Suppressor macrophage treated with lipopolysaccharide for 4 hours (primary cell): ENCODE measurements at places on chromosomes 13 and 19.

DNA sequence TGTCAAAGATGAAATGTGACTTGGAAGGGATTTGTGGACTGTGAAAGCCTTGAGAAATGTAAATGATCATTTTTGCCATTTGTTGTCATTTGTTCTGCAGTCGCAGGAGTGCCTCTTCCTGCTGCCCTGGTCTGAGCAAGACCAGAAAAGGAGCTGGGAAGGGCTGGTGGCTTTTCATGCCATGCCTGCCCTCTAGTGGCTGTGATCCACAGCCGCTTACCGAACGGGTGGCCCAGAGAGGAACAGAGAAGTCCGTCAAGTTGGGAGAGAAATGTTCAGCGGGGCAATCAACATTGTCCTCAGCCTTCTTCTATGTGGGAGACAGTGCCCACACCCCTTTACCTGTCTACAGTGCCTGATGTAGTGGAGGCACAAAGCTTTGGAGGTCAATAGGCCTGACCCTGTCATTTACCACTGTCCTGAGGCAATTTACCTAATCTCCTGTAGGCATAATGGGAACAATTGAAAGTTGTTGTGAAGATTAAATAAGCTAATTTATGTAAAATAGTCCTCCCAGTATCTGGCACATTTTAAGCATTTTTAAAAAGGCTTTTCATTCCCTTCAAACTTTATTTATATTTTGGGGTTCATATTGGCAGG is 224.5 kb downstream of the B3GLCT start:
- DNase-seq, result peak; percentile 76

DNA sequence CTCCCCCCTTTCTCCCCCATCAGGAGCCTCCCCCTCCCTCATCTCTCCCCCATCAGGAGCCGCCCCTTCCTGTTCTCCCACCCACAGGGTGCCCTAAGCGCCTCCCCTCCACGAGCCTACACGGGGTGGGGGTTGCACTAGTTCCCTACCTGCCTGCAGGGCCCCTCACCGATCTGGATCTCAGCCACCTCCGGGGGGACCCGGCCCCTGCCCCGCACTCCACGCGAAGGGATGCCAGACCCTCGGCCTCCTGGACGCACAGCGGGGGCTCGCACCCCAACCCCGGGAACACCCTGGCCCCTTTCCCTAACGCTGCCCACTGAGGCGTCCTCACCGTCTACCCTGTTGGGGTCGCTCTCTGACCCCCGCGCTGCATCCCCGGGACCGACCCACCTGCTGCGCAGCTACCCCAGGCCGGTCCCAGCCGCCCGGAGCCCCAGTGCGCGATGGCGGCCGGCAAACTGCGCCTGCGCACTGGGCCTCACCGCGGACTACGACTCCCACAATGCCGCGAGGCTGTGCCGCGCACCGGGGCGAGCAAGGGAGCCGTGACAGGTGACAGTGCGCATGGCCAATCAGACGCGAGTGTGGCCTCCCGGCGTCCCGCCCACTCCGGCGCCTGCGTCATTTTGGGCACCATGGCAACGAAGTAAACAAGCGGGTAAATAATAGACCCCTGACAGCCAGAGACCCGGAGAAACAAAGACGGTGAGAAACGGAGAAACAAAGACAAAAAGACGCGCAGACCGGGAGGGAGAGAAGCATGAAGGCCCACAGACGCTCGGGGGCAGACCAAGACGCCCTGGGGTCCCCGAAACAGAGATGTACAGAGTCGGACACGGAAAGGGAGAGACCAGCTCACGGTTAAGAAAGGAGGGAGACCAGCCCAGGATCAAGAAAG is at the start of gene ZSCAN18:
TSS of gene ZSCAN18 (minus strand) at position 451 of the 901 bp plus-strand sequence. CDS start 7,964 bp downstream, outside the sequence.
- peak; percentile 96 for DNase-seq

DNA sequence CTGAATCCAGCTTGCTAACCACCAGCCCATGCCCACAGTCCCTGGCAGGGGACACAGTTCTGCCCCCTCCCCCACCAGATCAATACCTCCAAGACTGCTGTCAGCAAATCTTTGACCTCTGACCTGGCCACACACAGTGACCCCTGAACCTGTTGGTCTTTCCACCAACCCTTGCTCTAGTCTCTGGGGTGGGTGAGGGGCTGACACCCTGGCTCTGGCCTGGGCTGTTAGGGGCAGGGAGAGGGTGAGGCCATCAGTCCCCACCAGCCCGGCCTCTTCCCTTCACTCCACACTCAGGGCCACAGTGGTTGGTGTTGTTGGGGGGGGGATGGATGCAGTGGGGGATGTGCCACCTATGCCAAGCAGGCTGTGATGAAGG is 21.8 kb upstream of the SLC7A10 start:
- no peak for DNase-seq

- no peak for DNase-seq
Observed at GRCh38 chr13:97810152-97810551, 143.3 kb upstream of the IPO5 start.

DNA sequence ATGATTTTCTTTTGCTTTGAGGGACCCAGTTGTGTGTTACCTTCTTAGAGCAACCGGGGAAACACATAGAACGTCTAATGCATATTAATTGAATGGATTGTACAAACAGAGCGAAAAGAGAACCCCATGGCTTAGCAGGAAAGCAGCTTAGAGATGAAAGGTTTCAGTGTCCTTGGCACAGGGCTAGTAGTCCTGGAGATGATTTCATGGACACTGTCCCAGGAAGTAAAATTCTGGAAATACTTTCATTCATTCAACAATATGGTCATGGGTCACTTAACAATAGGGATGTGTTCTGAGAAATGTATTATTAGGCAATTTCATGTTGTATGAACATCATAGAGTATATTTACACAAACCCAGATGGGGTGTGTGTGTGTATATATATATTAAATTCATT is 9.7 kb upstream of the FUT2 start:
- no peak for DNase-seq

- DNase-seq, result no peak
Observed at GRCh38 chr13:71169180-71169579, 697.8 kb downstream of the DACH1 start.

DNA sequence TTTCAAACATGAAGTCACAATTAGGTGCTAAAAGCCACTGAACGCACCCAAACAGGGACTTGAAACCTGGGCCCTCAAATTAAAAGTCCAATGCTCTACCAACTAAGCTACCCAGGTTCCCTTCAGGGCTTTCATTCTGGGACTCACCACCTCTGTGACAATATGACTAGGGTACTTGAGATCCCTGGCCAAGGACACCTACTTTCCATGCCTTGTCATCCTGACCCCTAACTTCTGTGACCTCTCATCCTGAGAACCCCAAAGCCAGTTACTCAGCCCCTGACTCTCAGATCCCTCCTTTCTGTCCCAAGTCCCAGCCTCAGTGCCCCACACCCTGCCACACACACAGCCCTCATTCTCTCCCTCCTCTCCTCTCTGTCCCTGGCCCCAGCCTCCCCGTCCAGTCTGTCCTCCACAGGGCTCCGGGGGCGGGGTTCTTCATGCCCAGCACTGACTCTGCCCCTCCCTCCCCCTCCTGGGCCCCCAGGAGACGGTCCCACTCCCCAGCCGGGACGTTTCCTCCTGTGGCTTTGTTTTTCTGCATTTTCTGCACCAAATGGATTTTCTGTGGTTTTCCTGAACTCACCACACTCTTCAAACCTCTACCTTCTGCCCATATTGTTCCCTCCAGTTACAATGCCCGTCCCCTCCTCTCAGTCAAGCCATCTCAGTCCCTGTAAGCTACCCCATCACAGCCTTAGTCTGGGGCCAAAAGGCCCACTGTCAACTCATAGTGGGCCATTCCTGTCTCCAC is 7.0 kb downstream of the RCN3 start:
- DNase-seq, result no peak

DNA sequence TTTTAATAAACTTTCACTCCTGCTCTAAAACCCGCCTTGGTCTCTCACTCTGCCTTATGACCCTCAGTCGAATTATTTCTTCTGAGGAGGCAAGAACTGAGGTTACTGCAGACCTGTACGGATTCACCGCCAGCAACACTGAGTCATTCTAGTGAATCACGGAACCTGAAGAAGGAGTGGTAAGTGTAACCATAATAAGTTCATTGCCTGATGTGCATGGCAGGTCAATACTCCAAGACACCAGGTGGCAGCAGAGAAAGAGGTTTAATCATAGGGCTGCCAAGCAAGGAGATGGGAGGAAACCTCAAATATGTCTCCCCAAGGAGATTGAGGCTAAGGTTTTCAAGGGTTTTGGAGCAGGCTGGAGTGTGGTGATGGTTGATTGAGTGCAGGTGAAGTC is 204.3 kb upstream of the IPO5 start:
- DNase-seq, result no peak

DNA sequence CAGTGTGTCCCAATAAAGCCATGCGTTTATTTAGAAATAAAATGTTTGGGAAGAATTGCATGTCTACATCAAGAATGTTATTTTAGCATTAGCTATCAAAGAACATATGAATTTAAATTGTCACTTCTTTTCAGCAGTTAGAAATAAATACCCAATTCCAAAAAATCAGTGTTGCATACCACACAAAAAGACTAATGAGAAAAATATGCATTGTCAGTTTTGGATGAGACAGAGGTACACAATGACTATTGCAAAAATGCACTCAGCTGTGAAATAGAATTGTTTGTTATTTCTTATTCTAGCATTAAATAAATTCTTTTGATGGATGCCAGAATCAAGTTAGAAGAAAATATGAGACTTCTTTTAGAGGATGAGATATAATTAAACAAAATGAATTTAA is 833.9 kb downstream of the SLITRK1 start:
- no peak for DNase-seq

- no peak for DNase-seq
Observed at GRCh38 chr19:4844348-4845179, 13.1 kb upstream of the TICAM1 start.

- DNase-seq, result no peak
Observed at GRCh38 chr13:110486061-110486715, 75.3 kb downstream of the RAB20 start.

DNA sequence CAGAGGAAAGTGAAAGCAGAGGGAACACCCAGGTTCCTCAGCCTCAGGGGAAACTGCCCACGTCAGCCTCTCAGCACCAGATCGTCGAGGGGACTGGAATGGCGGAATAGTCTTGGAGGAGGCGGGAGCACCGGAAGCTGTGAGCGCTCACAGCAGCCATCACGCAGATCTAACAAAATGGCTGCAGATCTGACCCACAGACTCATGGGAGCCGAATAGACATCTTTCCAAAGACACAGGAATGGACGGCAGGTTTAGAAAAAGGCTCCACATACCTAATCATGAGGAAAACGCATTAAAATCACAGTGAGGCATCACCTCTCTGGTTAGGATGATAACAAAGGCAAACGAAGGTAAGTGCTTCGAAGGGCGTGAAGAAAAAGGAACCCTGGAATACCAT is 11.8 kb upstream of the LILRA2 start:
- DNase-seq, result no peak

- DNase-seq, result no peak
Observed at GRCh38 chr13:46197299-46198048, 14.3 kb upstream of the LRRC63 start.

DNA sequence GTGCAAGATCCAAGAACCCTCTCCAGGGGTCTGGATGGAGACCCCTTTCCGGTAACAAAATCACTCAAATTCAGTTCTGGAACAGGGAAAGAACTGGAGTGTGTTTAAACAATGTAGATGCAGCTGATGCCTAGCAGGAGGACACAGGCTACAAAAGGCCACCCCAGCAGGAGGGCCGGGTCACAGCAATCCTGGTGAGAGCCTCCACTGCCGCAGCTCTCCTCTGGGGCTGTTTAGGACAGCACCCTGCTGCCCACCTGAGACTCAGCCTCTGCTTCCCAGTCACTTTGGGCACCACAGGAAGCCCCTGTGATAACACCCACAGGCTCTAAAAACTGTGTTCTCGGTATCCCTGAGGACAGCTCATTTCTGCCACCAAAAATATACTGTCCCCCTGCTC is 318.7 kb upstream of the NBEA start:
- no peak for DNase-seq

- no peak for DNase-seq
Observed at GRCh38 chr13:25493931-25494640, 122.3 kb downstream of the ATP8A2 start.

GRCh38 chr19:57231686-57232085 is 863 bp downstream of the AURKC start:
- DNase-seq, result no peak

DNA sequence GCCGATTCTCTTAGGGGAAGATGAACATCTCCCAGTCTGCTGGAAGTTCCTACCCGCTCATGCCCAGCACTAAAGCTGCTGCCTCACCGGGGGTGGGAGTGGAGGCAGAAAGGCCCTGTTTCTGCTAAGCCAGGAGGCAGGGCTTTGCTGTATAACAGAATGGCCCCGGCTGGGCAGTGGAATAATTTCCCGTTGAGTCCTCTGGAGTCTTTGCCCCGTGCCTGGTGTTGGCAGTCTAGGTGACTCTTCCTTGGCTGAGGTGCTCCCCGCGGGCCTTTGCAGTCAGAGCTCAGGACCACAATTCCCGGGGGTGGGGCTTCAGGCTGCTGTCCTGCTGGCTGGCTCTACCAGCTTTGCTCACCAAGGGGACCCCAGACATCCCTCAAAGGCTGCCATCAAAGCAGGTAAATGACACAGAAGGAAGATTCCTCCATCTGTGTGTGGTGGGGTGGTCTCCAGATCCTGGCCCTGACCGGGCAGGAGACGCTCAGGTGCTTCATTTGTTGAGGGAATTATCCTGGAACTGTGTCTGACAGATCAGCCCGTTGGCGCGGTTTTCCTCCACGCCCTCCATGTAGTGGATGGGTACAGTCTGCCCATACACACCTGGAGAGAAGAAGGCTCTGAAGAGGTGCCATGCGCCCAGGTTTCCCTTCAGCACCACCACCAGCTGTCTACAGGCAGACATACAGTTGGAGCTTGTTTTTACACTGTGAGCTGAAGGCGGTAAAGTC is 209.9 kb downstream of the TEX29 start:
- DNase-seq, result no peak

- no peak for DNase-seq
Observed at GRCh38 chr13:29483623-29484022, 111.9 kb downstream of the SLC7A1 start.

DNA sequence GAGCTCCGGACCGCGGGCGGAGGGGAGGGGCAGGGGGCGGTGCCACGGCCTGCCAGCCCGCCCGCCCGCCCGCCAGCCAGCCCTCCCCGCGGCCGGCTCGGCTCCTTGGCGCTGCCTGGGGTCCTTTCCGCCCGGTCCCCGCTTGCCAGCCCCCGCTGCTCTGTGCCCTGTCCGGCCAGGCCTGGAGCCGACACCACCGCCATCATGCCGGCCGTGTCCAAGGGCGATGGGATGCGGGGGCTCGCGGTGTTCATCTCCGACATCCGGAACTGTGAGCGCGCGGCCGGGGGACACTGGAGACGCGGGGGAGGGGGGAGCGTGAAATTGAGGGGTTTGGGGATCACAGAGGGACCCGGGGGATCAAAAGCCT is at the start of gene AP2A1:
TSS of gene AP2A1 (plus strand) at position 72 of the 370 bp plus-strand sequence. CDS start at position 205, 133 bp downstream.
- DNase-seq, result no peak
